ENCODE measurements at places on chromosomes 12 and 14.

DNA sequence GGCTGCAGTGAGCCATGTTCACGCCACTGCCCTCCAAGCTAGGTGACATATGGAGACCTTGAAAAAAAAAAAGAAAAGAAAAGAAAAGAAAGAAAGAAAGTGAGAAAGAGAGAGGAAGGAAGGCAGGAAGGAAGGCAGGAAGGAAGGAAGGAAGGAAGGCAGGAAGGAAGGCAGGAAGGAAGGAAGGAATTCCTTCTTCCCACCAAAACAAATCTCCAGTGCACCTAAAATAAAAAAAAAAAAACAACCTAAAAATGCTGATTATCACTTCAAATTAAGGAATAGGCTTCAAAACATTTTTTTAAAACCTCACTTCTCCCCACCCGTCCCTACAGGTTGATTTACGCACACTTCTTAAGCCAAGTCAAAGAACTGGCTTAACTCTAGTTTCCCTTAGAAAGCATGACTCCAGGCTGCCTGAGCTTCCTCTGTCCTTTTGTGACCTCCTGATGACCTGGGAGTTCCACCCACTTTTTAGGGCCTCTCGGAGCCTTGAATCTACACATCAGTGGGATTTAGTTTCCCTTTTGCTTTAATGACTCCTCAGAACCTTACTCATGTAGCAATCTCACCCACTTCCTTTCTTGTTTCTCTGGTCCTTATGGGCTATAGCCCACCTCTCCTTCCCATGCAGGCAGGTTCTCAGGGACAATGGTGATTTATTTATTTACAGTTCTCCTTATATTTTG is 18.6 kb downstream of the DUSP6 start:
- peak; percentile 87 for ATAC-seq

DNA sequence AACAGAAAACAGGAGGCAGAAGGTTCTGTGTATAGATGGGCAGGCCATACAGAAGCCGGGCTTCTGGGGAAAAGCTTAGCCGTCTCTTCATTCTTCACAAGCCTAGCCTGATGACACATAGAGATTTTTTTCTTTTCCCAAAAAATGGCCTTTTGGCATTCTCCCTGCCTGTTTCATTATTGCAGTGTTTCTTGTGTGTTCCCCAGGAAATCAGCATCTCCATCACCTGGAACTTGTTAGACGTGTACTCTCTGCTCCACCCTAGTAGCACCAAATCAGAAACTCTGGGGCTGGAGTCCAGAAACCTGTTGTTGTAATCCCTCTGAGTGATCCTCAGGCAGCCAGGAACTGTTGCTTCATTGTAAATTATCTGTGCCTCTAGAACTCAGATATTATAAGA is 388.1 kb downstream of the CCDC91 start:
- ATAC-seq, result peak; percentile 84

- peak; percentile 76 for ATAC-seq
Measured at GRCh38 chr12:107372229-107372658, 278.9 kb upstream of the CRY1 start.

GRCh38 chr12:29883525-29883924 is 99.8 kb upstream of the TMTC1 start:
- ATAC-seq, result no peak

DNA sequence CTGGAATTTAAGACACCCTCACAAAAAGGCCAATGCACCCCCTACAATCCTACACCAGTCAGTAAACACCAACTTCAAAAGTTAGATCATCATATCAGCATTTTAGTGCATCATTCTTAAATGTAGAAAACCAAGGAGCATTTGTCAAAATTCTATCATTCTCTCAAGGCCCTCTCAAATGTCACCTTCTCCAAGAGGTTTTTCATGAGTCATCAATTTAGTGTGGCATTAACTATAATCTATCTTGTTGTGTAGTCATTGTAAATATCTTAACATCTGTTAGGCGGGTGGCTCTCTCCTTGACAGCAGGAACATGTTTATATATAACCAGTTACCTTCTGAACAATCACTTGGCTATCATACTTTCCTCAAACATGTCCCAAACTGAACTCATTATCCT is 62.1 kb upstream of the G2E3 start:
- no peak for ATAC-seq

GRCh38 chr12:93092649-93092945 is 163.5 kb upstream of the EEA1 start:
- ATAC-seq, result peak; percentile 71

DNA sequence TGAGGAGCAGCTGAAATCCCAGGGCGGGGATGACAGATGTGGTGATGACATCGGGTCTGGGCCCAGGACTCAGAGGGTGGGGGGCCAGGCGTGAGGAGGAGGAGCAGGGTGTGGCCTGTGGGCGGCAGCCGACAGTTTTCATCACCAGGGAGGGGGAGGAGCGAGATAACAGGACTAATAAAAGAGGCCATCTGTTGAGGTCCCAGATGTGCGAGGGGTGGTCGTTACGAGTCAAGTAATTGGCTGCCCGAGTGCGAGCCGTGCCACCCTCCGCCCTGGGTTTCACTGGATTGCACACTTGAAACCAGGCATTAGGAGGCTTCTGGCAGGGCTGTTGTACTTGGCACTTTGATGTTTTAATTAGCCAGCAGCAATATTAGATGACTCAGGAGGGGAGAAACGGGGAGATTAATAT is 67.2 kb downstream of the NOS1 start:
- peak; percentile 37 for ATAC-seq

DNA sequence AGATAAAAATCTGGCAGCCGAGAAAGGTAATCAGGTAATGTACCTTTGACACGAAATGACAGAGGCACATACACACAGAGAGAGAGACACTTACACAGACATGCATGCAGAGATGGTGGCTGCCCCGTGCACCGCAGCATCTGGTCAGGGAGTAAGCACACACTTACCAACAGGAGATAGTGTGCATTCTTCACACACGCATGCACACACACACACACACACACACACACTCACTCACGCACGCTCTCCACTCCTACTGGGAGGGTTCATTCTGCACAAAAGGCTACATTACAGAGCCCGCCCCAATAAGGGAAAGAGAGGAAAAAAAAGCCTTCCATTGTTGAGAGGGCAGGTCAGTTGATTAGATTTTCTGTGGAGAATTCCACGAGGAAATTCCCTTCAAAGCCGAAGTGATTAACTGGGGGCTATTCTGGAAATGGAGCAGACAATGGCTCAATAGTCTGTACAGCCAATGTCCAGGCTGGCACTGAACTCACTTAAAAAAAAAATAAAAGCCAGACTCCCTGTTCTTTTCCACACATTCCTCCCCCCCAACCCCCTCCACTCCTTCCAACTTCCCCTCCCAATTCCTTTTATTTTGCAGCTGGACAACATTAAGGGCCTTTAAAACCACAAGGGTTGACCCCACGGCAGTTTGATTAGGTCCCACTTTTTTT is 1.4 kb upstream of the SOX5 start:
- ATAC-seq, result no peak

DNA sequence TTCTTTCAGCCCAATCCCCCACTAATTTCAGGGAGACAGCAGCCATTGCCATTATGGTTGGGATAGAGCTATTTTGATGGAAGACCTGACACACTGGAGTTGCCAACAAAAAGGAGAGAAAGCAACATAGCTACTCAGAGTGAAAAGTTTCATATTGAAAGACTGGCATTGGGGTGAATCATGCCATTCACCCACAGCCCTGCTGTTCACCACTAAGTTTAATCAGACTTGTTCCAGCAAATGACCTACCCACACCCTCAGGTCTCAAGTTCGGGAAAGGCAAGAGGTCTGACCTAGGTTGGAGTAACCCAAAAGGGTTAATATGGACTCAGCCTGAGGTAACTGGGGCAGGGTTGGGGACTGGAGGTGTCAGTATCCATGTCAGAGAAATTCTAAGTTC is 169.2 kb downstream of the PAWR start:
- ATAC-seq, result no peak

GRCh38 chr12:103928682-103929045 is 1.5 kb upstream of the HSP90B1 start:
- no peak for ATAC-seq

DNA sequence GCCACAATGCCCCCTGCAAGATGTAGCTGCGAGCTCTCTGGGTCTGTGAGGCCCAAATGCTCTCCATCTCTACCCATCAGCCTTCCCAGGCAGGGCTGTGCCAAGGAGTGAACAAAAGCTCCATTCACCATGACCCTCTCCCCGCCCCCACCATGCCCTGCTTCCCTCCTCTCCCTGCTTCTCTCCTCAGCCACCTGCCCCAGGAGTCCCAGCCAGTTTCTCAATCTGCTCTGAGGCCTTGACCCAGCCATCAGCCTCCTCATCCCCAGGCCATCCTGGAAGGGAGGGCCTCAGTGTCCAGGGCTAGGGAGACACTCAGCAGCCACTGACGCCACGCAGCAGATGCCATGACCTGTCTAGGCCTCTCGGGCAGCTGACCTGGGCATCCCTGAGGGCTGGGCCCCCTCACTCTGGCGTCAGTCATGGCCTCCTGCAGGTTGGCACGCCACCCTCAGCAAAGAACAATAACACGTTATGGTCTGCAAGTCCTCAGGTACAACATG is 8.5 kb upstream of the KRT5 start:
- ATAC-seq, result no peak

GRCh38 chr12:129467726-129468125 is 436.1 kb downstream of the TMEM132D start:
- ATAC-seq, result no peak

DNA sequence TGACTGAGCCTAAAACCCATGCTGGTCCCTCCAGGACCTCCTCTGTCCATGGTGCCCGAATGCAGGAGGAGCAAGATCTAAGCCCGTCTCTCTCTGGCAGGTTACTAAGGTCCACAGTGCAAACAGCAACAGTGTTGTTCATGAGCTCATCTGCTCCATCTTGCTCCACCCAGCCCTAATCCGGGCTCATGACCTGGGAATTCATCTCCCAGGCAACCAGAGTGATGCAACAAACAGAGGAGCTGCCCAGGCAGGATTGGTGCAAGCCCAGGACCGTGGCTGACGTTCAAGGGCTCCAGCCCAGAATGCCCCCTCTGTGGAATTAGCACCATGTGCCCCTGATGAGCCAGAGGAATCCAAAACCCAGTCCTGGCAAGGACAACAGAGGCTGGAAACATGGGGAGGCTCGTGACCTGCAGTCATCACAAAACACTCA is 29.9 kb downstream of the HSPB8 start:
- ATAC-seq, result peak; percentile 97

DNA sequence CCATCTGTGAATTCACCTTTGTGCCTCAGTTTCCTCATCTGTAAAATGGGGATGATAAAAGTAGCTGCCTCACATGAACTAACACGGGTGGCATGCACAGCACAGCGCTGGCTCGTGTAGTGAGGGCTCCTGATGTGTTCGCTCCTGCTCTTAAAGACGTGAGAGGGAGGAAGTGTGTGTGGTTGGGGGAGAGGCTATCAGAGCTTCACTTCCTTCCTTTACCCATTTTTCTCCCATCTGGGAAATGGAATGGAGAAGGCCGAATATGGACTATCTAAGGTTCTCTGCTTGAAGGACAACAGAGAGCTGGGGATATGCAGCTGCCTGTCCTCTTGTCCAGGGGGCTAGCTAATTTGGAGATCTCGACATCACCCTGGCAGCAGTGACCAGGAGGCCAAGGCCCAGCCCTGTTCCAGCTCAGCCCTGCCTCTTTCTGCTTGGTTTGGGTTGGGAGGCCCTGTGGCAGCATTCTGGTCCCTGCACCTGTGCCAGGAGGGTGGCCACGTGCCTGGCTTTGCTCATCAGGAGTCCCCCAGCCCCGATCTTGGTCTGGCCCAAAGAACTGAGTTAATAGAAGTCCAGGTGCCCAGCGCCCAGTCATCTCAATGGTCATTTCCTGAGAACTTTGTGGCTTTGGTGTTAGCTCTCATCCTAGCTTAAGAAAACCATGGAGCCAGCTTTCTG is 44.5 kb upstream of the ESRRB start:
- no peak for ATAC-seq

- ATAC-seq, result no peak
Measured at GRCh38 chr12:42810006-42810405, 220.5 kb upstream of the PRICKLE1 start.

- peak; percentile 96 for ATAC-seq
Measured at GRCh38 chr12:124625867-124626675, 58.7 kb upstream of the NCOR2 start.

DNA sequence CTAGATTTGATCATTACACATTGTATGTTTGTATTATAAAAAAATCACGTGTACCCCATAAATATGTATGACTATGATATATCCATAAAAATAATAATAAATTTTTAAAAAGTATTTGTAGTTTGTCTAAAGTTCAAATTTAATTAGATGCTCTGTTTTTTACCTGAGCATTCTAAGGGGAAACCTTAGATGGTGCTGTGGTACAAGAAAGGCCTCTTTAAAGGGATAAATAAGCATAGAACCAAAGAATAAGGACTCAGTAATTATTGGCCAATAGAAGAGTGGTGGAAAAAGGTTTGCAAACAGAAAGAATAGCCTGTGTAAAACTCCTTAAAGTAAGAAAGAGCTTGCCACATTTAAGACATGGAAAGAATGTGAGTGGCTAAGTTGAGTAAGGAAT is 580.1 kb upstream of the SEL1L start:
- no peak for ATAC-seq

DNA sequence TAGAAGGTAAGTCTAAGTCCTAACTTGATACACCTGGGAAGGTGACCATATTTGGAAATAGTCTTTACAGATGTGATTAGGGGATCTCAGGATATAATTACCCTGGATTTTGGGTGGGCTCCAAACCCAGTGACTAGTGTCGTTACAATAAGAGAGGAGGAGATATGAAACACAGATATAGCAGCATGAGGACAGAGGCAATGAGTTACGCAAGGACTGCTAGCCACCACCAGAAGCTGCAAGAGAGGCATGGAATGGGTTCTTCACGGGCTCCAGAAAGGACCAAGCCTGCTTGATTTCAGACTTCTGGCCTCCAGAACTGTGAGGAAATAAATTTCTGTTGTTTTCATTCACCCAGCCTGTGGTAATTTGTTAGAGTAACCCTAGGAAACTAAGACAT is 28.6 kb downstream of the FGFR1OP2 start:
- ATAC-seq, result no peak

GRCh38 chr12:26728205-26729050 is 104.6 kb downstream of the ITPR2 start:
- peak; percentile 63 for ATAC-seq

GRCh38 chr14:92653162-92653651 is 95.2 kb downstream of the LGMN start:
- no peak for ATAC-seq

DNA sequence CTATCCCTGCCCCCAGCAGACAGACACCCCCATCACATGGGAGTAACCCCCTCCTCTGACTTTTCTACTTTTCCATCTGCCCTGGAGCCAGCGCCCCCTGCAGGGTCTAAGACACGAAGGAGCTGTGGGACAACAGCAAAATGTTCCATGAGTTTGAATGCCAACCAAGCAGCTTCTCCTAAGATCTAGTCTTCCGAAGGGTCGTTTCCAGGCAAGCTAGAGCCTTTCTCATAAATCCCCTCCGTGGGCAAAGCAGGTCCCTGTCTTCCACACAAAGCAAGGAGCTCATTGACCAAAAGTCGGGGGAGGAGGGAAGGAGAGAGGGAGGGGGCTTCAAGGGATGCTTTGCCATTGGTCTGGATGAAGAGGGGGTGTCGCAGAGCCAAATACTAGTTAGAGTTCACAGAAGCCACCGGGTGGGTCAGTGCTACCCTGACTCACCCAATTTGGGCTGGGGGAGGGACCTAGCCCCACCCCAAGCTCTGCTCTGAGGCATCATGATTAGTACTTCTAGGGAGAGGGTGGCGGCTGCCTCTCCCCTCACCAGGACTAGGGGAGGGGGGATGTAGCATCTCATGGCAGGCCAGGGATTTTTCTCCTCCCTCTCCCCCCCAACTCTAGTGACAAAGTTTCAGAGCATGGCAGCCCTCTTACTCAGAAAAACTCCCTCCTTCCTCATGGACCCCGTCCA is 1.6 kb downstream of the MSI1 start:
- ATAC-seq, result no peak
